ENCODE measurements at places on chromosomes 4 and X. TPM values are rescaled to one million over a fixed set of nuclear protein-coding genes. Genes with fewer than 3 reads are reported as not detected.

GRCh38 chr4:165842684-165843083 is 30.4 kb upstream of the TLL1 start:
- no peak for DNase-seq

DNA sequence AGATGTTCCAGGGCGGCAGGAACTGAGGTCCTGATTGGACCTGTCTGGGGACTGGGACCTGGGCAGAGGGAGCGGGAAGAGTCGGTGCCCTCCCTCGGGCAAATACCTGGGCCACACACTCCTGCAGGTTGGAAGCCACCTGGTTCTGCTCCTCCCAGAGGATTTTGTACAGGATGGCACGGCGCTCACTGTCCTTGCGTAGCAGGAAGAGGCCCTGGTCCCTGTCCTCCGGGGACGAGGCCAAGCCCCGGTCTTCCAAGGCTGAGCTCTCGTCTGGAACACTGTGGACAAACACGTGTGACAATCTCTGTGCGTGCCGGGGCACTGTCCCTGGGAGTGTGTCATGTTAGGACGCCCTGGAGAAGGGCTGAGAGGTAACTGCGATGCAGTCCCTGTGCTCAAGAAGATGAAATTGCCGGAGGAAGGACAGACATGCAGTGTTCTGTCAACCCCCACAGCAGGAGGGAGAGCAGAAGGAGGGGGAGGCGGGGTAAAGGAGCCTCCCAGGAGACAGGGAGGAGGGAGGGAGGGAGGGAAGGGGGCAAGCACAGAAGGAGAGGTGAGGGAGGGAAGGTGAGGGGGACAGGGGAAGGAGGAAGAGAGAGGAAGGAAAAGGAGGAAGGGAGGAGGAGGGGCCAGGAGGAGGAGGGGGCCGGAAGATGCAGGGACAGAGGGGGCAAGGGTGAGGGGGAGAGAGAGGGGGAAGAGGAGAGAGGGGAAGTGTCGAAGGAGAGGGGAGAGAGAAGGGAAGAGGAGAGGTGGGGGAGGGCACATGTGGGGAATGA is 29.0 kb downstream of the PDHA1 start:
- no peak for DNase-seq

DNA sequence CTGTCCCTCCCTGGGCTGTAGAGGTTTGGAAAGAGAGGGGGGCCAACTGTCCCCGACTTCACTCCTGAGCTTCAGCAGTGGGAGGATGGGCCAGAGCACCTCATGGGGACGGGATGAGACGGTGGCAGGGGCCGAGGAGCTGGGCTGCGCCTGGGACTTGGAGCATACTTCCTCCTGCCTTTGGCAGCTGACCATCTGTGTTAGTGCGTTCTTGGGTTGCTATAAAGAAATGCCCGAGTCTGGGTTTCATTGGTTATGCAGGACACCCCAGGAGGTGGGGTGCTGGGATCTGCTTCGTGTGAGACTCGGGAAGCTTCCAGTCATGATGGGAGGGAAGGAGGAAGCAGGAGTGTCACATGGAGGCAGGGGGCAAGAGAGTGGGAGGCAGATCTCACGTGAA is 7.4 kb downstream of the PSAPL1 start:
- no peak for DNase-seq

DNA sequence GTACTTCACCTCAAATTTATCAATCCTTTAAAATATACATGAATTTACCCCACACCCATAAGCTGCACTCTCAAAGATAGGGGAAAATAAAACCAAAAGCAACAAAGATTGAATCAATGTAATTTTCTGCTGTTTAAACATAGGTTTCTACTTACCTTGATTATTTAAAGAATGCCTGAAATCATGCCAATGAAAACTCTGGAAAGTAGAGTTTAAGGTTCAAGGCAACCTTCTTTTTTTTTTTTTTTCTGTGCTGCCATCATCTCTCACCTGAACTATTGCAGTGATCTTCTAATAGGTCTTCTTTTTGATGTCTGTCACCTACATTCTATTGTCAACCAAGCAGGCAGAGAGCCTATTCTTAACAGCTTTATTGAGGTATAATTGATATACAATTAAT is 682.1 kb downstream of the IL1RAPL1 start:
- DNase-seq = no peak

GRCh38 chrX:48591255-48591791 is 6.0 kb upstream of the WDR13 start:
- DNase-seq = peak; percentile 94

DNA sequence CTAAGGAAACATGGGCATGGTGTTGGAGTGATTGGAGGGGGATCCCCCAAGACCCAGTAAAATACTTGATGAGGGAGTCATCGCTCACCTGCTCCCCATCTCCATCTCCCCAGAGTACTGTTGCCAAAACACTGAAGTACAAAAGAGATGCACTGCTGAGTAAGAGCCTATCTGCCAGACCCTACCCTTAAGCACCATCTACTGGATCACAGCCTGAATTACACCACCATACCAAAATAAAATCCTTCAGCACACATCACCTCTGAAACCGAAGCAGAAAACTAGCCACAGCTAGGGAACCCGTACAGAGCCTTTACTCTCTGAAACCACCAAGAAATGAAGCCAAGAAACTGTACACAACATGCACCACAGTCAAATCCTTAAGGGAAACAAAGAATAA is 466.3 kb upstream of the ACTRT1 start:
- peak; percentile 26 for DNase-seq

DNA sequence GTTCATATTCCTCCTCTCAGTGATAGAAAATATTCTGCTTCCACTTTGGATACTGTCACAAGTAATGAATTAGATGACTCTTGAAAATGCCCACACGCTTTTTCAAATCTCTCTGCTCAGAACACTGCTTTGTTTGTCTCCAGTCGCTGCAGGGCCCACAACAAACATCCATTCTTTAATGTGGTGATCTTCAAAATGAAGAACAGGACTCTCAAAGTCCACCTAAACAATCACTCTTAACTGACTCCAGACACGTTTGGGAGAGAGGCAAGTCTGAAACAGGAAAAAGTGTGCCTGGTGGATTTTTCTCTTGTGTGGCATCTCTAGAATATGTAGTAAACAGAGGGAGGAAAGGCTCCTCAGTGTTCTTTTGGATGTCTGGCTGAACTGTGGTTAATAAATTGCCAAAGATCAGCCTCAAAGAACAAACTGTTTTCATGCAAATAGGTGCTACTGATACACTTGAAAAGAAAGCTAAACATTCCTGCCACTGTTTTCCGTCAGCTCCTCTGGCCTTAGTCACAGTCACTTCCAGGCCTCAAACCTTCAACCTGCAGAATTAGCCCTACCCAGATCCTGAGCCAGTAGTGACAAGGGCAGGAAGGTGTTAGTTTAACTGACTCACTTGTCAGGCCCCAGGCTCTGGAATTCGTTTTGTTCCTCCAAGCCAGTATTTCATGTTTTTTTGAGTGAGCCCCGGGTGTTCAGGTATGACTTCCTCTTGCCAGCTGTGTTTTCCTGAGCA is 259.6 kb upstream of the GPC4 start:
- no peak for DNase-seq

GRCh38 chr4:39792529-39792928 is 94.6 kb downstream of the UBE2K start:
- DNase-seq = no peak

DNA sequence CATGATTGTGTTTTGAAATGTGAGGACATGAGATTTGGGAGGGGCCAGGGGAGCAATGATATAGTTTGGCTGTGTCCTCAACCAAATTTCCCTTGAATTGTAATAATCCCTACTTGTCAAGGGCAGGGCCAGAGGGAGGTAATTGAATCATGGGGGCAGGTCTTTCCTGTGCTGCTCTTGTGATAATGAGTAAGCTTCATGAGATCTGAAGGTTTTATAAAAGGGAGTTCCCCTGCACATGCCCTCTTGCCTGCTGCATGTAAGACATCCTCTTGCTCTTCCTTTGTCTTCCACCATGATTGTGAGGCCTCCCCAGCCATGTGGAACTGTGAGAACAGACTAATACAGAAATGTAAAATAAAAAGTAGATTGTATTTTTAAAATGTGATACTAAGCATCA is 1294.9 kb downstream of the ADGRL3 start:
- no peak for DNase-seq

DNA sequence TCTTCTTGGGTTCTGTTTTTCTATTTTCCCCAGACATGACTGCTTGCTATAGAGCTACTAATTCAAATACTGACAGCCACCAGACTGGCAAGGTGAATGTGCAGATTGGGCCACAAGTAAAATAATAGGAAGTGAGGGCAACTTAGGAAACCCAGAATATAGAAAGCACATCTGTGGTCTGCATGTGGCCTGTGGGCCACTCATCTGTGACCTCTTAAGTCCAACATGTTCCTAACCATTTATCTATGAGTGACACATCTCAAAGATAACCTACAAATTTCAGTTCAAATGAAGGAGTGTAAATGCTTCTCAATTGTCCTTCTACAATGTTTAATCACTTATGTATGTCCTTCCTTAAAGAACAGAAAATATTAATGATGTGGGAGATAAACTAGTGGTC is 128.9 kb downstream of the REELD1 start:
- DNase-seq = no peak

DNA sequence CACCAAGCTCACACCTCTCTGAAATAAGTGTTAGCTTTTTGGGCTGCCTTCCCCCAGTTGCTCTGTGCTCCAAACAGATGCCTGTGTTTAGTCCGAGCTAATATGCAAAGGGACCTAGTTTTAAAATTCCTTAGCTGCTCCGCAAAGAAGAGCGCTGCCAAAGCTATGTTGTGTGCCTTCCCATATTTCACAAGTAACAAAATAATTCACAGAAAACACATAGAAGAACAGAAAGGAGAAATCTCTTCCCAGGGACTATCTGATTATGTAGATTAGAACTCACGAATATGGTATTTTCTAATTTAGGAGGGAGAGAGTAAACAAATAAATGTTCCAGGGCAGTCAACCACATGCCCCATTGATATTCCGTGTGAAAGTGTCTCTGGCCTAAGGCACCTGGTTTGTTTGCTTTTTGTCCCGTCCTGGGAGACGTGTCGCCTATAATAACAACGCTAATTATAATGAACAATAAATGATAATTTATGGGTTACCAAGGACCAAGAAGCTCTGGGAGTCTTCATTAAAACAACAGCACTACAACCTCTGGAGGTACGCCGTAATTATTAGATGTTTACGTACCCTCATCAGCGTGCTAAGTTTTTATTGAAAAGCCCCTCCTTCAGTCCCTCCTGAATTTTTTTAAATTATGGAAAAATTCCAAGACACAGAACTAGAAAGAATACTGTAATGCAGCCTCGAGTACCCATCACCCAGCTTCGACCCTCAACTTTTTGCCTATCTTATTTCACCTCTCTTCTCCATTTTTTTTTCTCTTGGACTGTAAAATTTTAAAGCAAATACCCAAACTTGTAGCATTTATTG is 1.2 kb upstream of the CCNG2 start:
- no peak for DNase-seq

GRCh38 chr4:15897577-15897976 is 41.0 kb downstream of the FGFBP1 start:
- no peak for DNase-seq

GRCh38 chr4:48037117-48037462 is 20.5 kb downstream of the NIPAL1 start:
- no peak for DNase-seq

DNA sequence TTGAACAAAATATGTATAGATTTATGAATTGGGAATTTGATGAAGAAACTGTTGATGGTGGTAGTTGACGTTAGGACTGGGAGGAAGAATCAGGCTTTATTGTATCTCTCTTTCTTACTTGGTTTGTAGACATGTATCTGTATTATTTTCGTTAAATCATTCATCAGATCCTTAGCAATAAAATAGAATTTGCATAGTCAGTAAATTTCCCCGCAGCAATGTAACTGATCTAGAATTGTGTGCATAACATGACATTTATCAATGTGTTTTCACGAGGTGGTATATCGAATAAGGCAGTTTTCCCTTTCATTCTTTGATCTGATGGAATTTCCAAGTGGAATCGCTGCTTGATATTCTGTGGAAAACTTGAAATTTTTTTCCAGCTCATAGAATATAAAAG is 308.8 kb downstream of the SPRY1 start:
- no peak for DNase-seq

DNA sequence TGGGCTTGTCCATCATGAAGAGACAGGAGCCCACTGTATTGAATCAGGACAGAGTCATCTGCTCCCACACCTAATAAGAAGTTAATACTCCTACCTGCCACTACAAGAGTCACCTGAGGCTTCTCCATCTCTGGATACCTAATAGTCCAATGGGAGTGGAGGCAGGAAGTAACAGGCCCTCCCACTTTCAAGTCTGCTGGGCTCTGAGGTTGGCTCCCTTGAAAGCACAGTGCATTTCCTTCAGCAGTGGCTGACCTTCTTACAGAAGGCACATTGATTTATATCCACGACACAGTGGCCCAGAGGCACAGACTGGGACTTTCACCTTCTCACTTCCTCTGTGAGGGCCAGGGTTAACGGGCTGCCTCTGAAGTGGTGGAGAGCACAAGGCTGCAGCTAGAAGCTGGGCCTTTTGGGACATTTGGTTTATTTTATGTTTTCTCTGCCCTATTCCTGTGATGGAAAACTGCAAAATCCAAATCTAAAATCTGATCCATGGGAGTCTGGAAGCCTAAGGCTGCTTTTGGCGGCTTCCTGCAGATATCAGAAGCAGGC is 38.1 kb downstream of the FRG2 start:
- DNase-seq = no peak

GRCh38 chr4:123248085-123248659 is 148.4 kb upstream of the SPRY1 start:
- no peak for DNase-seq

- DNase-seq = no peak
Measured at GRCh38 chr4:156251373-156252065, 297.9 kb upstream of the CTSO start.

PDCL2 gene
- total RNA-seq = not detected

PNCK gene
- total RNA-seq = not detected

DCLK2 gene
- total RNA-seq = 2.0 TPM

PLA2G12A gene
- 49.2 TPM for total RNA-seq

VEGFD gene
- 0.17 TPM for total RNA-seq

MID1IP1 gene
- 18.0 TPM for total RNA-seq

BMP3 gene
- total RNA-seq = not detected

HSD17B13 gene
- total RNA-seq = not detected

DGKK gene
- total RNA-seq = not detected

SPANXC gene
- total RNA-seq = not detected

HSFX4 gene
- total RNA-seq = not detected

SPIN4 gene
- total RNA-seq = 8.8 TPM

All from dermis blood vessel endothelial cell (primary cell).